Activated T-cell treated with anti-CD3 and anti-CD28 coated beads, Interleukin-2, amount 50 U/mL, for 72 hours (primary cell): ENCODE measurements at places on chromosomes 2 and 18. TPM values are rescaled to one million over a fixed set of nuclear protein-coding genes. Genes with fewer than 3 reads are reported as not detected.

- DNase-seq, result no peak
- no peaks in the 10 kb centered on the region for H3K27me3 ChIP-seq
- peak overlapping the region; percentile 87 for H3K27ac ChIP-seq
- peak overlapping the region; percentile 71 for H3K4me3 ChIP-seq
- peaks cover 94% of the 10 kb centered on the region for H3K4me1 ChIP-seq
- peaks cover 11% of the 10 kb centered on the region for H3K36me3 ChIP-seq
Observed at GRCh38 chr2:191066197-191066918, 52.4 kb upstream of the STAT1 start.

GRCh38 chr2:131156452-131157149 lies 51.5 kb downstream of the PLEKHB2 start:
- H3K4me3 ChIP-seq, result peak overlapping the region; percentile 24
- no peak overlapping the region for H3K27ac ChIP-seq
- H3K36me3 ChIP-seq, result no peaks in the 10 kb centered on the region
- no peaks in the 10 kb centered on the region for H3K27me3 ChIP-seq
- DNase-seq, result peak; percentile 6

DNA sequence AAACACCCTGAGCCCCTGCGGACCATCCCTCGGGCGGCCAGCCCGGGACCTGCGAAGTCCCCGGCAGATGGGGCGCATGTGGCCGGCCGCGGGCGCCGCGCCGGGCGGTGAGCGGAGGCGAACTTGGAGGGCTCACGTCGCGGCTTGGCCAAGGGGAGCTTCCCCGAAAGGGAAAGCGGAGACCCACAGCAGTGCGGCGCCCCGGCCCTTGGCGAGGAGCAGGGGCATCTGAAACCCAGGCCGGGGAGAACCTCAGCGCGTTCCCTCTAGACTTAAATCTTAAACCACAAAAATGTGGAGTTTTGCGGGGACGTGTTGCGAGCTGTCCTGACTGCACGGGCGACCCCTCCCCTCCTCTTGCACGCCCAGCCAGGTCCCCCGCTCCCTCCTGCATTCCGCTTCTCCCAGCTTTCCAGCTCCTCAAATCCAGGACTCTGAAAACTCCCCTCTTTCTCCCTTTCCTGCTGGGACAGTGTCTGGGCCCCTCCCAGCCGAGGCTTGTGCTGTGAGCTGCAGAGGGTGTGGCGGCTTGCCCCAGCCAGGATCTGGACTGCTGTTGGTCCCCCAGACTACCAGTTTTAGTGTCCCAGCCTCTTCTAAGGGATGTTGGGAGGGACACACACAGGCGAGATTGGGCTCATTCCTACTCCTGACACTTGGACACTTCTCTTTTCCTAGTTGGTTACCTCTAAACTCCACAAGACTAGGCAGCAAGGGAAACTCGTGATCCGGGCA lies 1.3 kb downstream of the FMNL2 start:
- peak; percentile 24 for DNase-seq
- H3K27ac ChIP-seq, result peak overlapping the region; percentile 75
- H3K27me3 ChIP-seq, result peaks cover 43% of the 10 kb centered on the region
- H3K4me3 ChIP-seq, result peak overlapping the region; percentile 93
- H3K36me3 ChIP-seq, result no peaks in the 10 kb centered on the region
- peaks cover 18% of the 10 kb centered on the region for H3K4me1 ChIP-seq

GRCh38 chr2:75608684-75609333 lies 37.8 kb upstream of the MRPL19 start:
- no peaks in the 10 kb centered on the region for H3K36me3 ChIP-seq
- DNase-seq, result peak; percentile 63
- H3K4me3 ChIP-seq, result no peak overlapping the region
- peaks cover 76% of the 10 kb centered on the region for H3K27me3 ChIP-seq
- no peaks in the 10 kb centered on the region for H3K4me1 ChIP-seq

The TRPM8 gene
- total RNA-seq, result not detected
